ENCODE measurements at places on chromosomes 16 and 17. TPM values are rescaled to one million over a fixed set of nuclear protein-coding genes. Genes with fewer than 3 reads are reported as not detected.

PLLP gene
- 8.4 TPM for total RNA-seq

SLC25A11 gene
- total RNA-seq, result 71.2 TPM

TBC1D3I gene
- total RNA-seq, result 0.14 TPM

IGSF6 gene
- not detected for total RNA-seq

PPM1E gene
- total RNA-seq, result 0.28 TPM

NUDT7 gene
- total RNA-seq, result 5.8 TPM
